ENCODE measurements at places on chromosomes 6 and 20.

GRCh38 chr6:143478479-143479062 is 28.0 kb downstream of the PEX3 start:
- no peak for DNase-seq

GRCh38 chr6:137496909-137497720 is 2.9 kb upstream of the OLIG3 start:
- DNase-seq, result no peak

GRCh38 chr6:41027241-41027640 is 11.8 kb downstream of the UNC5CL start:
- DNase-seq, result no peak

GRCh38 chr6:105940990-105941389 is 145.1 kb upstream of the PRDM1 start:
- no peak for DNase-seq

DNA sequence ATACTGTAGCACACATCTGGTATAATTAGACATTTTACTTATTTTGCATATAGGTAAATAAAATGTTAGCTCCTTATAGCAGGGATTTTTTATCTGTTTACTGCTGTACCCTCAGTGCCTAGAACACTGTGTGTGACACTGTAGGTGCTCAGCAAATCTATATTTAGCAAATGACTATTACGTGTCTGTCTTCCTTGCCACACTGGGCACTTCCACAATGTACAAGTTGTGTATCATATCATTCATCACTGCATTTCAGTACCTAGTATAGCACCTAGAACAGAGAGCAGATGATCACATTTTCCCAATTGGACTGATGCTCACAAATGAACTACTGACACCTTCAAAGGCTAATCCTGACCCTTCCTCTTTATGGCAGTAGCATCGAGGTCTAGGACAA is 115.6 kb downstream of the MYB start:
- DNase-seq, result no peak

DNA sequence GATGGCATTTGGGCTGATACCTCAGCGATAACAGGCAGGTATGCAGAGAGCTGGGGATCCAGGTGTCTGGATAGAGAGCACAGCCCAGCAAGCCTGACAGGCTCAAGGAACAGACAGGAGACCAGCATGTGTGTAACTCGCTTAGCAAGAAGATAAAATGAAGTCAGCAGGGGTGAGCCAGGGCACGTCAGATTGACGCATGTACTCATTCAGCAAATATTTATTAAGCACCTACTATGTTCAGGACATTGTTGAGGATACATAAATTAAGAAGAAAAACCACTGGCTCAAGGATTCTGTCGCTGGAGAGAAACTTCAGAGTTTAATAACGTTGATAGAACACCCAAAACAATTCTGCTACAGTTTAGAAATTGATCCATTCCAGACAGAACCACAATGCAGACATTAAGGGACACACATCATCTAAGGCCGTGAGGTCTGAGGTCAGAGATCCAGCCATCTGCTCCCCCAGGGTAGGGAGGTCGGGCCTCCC is 1.0 kb upstream of the DUSP22 start:
- no peak for DNase-seq

DNA sequence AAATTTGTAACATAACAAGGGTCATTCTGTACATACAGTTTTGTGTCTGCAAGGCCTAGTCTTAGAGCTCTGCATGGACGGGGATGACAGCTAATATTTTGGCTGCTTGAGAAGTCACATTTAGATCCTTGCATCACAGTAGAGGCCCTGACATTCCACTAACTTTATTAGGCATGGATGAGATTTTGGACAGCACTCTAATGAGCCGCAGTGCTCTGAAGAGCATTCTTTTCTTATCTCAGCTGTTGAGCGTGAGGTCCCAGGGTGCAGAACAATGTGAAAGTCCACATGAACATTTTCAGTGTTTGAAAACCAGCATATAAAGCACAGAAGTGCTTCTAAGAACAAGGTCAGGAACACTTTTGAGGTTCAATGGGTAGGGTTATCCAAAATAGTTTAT is 58.9 kb downstream of the IPCEF1 start:
- no peak for DNase-seq

DNA sequence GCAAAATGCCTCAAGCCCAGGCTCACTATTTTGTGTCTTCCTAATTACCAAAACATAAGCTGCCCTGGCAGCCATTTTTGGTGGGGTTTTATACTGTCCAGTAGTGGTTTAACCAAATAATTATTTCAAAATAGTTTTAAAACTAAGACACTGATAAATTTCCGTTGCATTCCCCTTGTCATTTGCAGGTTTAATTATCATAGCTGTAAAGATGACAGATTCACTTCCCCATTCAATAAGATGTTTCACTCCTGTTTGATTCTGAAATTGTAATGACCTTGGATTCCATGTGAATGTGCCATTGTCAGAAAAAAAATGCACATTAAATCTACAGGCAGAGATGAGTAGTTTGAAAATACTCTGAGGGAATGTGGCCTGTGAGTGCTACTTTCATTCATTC is 172.0 kb downstream of the COL9A1 start:
- DNase-seq, result no peak

DNA sequence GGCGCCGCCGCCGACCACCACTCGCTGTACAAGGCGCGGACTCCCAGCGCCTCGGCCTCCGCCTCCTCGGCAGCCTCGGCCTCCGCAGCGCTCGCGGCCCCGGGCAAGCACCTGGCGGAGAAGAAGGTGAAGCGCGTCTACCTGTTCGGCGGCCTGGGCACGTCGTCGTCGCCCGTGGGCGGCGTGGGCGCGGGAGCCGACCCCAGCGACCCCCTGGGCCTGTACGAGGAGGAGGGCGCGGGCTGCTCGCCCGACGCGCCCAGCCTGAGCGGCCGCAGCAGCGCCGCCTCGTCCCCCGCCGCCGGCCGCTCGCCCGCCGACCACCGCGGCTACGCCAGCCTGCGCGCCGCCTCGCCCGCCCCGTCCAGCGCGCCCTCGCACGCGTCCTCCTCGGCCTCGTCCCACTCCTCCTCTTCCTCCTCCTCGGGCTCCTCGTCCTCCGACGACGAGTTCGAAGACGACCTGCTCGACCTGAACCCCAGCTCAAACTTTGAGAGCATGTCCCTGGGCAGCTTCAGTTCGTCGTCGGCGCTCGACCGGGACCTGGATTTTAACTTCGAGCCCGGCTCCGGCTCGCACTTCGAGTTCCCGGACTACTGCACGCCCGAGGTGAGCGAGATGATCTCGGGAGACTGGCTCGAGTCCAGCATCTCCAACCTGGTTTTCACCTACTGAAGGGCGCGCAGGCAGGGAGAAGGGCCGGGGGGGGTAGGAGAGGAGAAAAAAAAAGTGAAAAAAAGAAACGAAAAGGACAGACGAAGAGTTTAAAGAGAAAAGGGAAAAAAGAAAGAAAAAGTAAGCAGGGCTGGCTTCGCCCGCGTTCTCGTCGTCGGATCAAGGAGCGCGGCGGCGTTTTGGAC is 2.0 kb downstream of the SOX4 start:
- DNase-seq, result no peak

- no peak for DNase-seq
These were observed 22.6 kb upstream of the ULBP3 start for GRCh38 chr6:150091476-150091875.

- DNase-seq, result no peak
These were observed 4.0 kb upstream of the TRAM2 start for GRCh38 chr6:52580905-52581304.

- no peak for DNase-seq
These were observed 41.2 kb downstream of the SLX4IP start for GRCh38 chr20:10476319-10476724.

DNA sequence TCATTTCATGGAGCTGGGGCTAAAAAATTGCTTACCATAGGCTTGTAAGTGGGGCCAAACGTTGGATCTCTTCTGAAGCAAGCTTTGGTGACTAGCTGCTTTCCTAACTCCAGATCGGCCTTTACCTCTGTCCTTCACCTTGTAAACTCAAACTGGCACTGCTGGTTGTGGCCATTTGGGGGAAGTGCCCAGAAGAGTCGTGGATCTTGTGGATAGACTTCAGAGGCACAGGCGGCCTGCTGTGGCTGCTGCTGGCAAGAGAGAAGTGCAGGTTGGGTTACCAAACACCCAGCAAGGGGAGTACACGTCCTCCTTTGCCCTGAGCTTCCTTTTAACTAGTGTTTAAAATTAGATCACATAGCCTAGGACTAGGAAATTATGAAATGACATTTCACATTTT is 36.8 kb upstream of the KLHL31 start:
- DNase-seq, result no peak

- DNase-seq, result peak; percentile 23
These were observed 36.7 kb downstream of the LRFN2 start for GRCh38 chr6:40550202-40551101.

DNA sequence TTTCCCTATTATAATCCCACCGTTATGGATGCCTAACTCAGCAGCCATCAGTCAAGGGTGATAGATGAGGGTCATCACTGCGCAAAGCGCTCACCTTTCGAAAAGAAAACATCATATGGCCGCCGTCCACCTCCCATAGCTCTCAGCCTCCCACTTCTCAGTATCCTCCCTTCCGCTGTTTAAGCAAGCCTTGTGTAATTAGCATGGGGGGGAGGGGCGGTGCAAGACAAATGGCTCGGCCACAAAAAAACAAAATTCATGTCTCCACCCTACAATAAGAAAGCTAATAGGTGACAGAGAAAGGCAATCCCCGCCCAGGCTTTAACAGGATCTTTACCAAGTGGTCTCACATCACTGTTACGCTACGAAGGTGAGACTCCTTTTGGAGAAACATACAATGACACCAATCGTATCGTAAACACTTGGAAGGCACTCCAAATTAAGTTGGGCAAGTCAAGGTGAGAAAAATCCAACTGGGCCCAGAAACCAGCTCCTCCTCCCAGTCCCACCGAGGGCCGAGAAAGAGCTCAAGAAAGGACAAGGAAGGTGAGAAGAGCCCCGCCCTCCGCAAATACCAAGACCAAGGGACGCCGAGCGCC is 645 bp downstream of the DDX39B start:
- DNase-seq, result no peak

GRCh38 chr6:113645986-113646385 is 211.2 kb upstream of the MARCKS start:
- no peak for DNase-seq

- no peak for DNase-seq
These were observed 66.0 kb downstream of the GPR6 start for GRCh38 chr6:110044096-110044495.

GRCh38 chr6:74902089-74902488 is 303.8 kb downstream of the COL12A1 start:
- no peak for DNase-seq

GRCh38 chr6:33988121-33989015 is 157.5 kb downstream of the GRM4 start:
- DNase-seq, result no peak

- DNase-seq, result no peak
These were observed 40.3 kb downstream of the AKAP7 start for GRCh38 chr6:131175564-131175963.

DNA sequence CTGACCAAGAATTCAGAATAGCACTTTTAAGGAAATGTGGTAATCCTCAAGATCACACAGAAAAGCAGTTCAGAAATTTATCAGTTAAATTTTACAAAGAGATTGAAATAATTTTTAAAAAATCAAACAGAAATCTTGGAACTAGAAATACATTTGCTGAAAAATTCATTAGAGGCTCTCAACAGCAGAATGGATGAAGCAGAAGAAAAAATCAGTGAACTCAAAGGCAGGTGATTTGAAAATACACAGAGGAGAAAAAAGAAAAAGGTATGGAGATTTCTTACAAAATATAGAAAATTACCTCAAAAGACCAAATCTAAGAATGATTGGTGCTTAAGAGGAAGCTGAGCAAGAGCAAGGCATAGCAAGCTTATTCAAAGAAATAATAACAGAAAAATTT is 11.5 kb downstream of the NQO2 start:
- no peak for DNase-seq

DNA sequence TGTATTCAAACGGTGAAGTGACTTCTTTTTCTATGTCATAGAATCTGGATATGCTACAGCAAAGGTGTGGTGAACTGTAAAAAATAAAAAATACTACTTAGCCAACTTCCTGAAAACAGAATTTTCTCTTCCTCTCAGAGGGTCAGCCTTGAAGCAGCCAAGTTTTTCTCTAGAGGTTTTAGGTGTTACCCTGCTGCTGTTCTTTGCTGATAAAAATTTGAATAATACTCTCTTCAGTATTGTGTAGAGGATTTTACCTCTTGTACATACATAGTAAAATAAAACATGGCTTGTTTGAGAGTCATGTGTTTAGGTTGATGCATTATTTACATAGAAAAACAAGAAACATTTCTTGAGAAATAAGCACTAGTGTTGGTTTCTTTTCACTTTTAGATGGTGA is 458.4 kb downstream of the TBC1D32 start:
- DNase-seq, result no peak

DNA sequence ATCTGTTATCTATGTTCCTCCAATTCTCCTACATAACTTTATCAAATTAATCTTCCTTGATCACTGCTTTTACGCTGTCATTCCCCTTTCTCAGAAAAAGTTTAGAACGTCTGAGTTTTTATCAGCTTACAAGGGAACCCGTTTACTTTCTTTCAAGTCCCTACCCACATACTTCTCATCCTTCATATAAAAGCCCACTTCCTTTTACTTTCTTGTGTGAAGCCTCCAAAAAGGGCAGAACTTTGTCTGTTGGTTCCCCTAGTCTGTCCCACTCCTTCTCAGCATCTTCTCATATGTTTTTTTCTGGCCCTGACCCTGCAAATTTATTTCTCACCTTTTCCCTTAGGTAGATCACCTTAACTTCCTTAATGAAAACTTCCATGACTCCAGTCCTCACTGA is 106.1 kb downstream of the TFAP2B start:
- DNase-seq, result no peak

DNA sequence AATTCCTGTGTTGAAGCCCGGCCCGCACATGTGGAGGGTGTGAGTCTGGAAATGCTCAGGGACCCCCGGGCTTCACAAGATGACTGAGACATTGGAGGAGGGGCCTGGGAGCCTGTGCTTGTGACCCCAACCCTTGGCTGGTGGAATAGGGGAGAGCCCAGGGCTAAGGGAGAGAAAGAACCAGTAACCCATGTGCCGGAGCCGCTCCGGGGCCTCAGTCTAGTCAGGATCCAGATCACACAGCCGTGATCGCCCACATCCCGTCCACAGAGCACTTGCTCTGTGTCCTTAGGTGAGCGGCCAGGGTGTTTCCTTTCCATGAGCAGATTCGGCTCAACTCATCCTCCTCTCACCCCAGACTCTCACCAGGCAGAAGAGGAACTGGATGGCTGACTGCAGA is 152.3 kb upstream of the RPS6KA2 start:
- DNase-seq, result no peak

DNA sequence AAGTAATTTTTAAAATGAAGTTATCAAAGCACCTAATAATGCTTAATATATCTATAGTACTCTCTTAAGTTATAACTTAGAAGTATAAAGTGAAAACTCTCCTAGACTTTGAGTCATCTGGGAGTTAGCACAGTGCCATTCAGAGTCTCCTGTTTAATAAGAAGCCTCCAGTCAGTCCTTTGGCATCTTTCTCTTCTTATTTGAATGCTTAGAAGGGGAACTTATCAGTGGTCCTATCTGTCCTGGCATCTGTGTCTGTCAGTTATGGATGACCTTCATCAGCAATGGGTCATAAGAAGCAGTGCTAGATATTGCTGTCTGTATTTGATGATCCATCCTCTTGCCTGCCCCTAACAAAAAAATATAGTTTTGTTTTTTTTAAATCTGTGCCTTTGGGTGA is 15.2 kb downstream of the TMEM200A start:
- no peak for DNase-seq
